DMS79 treated with DMSO at 0.1 percent for 48 hours (cell line): ENCODE measurements at places on chromosomes 6 and 20.
A peak's percentile ranks its signal among the peaks of the same experiment; 100 is the strongest.

DNA sequence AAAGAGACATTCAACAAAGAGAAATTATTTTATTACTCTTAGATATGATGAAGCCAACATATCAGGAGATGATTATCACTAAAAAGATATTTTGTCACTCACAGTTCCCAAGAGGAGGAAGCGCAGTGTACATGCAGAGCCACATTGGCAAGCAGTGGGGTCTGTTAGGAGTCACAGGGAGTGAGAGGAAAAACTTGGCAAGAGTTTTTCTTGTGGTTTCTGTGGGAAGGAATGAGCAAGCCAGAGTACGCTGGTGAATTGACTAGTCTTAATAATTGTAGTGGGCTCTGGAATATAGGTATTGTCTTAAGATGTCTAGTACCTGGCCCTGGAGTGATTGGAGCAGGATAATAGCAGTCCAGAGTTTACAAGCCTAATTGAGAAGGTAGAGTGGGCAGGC lies 1095.2 kb downstream of the GRIK2 start:
- no peak for DNase-seq

DNA sequence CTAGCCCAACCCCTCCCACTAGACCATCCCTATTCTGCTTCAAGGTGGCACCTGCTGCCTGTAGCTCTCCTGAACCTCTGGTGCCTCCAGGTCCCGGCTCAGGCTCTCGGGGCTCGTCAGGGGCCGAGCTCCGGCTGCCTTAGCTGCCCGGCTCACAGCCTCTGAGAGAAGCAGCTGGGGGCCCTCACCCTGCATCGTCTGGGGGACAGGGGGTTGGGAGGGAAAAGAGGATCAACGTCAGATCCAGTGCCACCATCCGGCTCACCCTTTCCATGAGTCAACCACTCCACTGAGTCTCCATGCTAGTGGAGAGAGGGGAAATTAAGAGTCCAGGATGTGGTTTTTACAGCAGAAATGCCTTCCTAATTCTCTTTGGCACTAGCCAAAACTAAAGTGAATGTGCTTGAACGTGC lies 13.0 kb downstream of the BAG6 start:
- DNase-seq: no peak

GRCh38 chr6:125904871-125905270 lies 51.7 kb upstream of the HINT3 start:
- no peak for DNase-seq

- no peak for DNase-seq
These were observed 146.6 kb upstream of the GLP1R start for GRCh38 chr6:38901802-38902522.

DNA sequence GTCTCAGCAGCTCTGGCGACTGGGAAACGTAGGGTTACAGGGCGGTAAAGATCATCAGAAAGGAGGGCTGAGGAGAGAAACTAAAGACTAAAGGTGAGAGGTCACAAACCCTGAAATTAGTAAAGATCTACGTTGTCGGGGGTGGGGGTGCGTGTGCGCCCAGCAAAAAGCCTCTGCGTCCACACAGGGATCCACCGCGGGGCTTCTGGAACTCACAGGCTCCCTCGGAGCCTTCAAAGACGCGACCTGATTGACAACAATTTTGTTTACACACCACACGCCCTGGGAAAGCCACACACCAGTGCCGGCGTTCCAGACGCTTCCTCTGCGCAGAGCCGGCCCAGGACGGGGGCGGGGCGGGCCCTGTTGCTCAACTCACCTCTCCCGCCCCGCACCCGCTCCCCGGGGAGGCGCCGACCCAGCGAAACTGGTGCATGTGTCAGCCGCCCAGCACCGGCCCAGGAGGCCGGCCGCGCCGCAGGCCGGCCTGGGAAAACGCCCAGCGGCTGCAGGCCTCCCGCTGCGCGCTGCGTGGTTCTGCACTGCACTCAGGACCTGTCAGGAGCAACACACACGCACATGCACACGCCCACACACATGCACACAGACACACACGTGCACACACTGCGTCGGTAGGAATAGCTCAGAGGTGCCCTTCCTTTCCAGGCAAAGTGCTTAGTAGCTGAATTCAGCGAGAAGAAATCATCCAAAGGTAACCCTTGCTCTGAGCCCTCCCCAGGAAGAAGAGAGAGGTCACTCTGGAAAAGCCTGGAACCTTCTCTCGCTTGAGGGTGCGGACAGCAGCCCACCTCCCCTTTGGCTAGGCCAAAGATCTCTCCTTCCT lies 57.2 kb upstream of the ARID1B start:
- peak; percentile 64 for DNase-seq
